ENCODE measurements at places on chromosomes 3 and 15.
A peak's percentile ranks its signal among the peaks of the same experiment; 100 is the strongest.

GRCh38 chr3:178140531-178141304 lies 395.5 kb upstream of the KCNMB2 start:
- no peak for DNase-seq

DNA sequence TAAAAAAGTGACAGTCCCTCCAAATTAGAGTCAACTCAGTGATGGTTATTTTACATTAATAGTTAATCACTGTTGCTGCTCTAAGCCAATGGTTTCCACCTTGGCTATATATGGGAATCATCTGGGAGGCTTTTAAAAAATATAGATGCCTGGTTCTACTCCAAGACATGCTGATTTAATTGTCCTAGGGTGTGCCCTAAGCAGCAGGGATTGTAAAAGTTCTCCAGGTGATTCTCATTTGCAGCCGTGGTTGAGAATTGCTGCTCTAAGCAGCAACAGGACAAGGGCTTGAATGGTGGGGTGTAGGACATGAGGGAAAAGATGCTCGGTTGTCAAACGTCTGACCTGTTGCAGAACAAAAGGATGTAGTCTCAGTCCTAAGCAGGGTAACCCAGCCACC lies 405.1 kb upstream of the MCTP2 start:
- no peak for DNase-seq

DNA sequence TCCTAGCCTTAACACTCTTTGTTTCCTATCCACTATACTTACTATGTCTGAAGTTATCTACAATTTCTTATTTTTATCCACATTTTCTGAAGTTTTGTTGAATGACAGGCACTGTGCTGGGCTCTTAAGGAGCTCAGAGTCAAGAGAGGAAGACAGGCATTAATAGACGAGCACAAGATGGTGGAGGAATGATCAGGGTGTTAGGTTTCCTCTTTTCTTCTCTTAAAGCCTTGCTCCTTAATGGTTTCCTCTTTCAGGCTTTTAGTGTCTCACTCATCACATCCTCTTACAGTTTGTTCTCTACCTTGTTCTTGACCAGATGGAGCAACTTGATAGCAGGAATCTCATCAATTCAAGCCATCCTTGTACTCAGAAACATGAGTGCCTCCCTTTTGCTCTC lies 52.9 kb upstream of the BCL6 start:
- no peak for DNase-seq

DNA sequence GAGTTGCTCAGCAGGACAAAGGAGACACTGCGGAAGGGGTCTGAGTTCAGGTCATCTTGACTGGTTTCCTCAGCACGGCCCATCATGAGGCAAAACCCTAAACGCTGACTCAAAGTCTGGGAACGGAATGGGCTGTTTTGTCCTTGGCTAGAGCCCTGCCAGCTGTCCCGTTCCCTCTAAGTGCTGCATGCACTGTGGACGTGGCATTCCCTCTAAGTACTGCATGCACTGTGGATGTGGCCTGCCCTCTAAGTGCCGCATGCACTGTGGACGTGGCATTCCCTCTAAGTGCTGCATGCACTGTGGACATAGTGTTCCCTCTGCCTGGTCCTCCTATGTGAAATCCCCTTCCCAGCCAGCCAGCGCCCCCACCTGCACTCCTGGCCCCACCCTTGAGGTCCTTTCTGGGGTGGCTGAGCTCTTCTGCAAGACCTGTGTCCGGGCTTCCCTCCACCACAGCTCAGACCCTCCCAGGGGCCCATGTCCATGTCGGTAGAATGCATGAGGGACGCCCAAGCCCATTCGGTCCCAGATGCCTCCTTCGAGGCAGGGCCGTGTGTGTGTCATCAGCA lies 36.7 kb downstream of the TM2D3 start:
- no peak for DNase-seq

- peak; percentile 38 for DNase-seq
Measured at GRCh38 chr15:59616379-59616778, 4.8 kb downstream of the GCNT3 start.

DNA sequence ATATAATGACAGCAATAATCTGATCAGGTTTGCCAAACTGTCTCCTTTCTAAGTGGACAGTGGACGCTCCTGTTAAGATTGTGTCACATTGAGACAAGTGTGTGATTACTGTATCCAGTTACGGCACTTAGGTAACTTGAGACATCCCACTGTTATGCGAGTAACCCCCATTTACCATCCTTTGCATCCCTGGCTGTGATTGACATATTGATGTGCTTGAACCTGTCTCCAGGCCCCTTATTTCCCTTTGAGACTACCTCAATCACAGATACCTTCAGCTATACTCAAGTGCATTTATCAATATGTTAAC lies 785.2 kb downstream of the NR2F2 start:
- no peak for DNase-seq

DNA sequence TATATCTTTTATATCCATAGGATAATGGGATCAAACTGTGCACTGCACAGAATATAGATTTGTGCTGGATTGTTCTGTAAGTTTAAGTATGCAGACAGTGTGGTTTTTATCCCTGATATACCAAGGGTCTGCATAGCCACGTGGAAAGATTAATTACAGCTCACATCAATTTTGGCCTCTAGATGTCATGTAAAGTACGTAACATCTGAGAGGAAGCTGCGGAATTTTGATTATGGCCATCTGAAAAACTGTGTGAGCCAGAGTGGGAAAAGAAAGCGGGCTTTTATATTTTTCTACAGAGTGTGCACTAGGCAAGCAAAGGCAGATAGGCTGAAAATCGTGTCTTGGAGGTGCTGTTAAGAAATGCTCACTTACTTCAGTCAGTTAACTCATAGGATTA lies 562.7 kb downstream of the GBE1 start:
- DNase-seq = no peak

DNA sequence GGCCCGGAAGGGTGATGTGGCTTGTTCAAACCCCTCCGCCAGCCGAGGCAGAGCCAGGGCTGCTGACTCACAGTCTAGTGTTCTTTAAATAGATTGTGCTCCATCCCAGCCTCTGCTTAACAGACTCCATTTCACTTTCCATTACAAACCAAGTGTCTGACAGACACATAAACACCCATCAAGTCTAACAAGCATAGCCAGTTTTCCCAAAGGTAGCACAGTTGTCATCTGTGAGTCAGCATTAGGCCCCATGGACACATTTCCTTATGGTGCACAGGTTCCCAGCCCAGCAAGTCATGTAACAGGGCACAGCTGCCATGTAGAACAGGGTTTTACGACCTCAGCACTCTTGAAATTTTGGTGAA lies 109.9 kb upstream of the RAP2B start:
- DNase-seq = peak; percentile 6
